Colonic mucosa (tissue), 4 donors: ENCODE measurements at places on chromosomes 4 and X.

DNA sequence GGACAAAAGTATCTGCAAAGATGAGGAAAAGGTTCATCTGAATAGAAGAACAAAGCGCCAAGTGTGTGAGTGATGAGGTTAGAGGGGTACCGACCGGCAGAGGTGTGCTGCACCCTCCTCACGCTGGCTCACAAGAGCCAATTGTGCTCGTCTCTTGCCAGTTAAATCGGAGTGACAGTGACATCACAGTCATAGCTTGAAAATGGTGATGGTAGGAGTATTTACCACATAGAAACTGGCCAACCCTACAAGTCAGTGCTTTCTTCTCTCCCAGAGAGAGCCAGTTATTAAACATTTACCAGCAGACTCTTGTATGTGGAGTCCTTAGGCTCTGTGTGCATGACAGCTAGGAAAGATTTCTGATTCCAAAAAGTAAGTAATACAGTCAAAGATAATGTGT is 32.4 kb downstream of the CLDN22 start:
- H3K4me1 ChIP-seq, result no peaks in the 10 kb centered on the region
- DNase-seq, result no peak
- no peak overlapping the region for H3K4me3 ChIP-seq
- H3K27ac ChIP-seq, result no peak overlapping the region

DNA sequence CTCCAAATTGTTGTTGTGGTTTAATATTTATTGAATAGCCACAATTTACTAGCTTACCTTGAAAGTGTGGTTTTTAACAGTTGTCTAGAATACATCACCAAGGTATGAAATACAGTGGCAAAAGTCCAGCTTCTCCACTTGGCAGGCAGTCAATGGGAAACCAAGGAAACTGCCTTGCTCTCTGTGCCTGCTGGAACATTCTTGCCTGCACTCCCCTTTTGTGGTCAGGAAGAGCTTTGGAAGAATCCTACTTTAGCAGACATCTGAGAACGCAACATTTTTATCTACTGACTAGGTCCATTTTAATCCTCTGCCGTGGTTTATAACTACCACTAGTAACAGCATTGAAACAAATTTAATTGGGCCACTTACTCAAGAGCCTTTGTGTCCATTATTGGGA is 64.5 kb downstream of the TENM3 start:
- no peak overlapping the region for H3K4me3 ChIP-seq
- no peak overlapping the region for H3K27ac ChIP-seq
- no peaks in the 10 kb centered on the region for H3K27me3 ChIP-seq
- H3K4me1 ChIP-seq, result no peaks in the 10 kb centered on the region

DNA sequence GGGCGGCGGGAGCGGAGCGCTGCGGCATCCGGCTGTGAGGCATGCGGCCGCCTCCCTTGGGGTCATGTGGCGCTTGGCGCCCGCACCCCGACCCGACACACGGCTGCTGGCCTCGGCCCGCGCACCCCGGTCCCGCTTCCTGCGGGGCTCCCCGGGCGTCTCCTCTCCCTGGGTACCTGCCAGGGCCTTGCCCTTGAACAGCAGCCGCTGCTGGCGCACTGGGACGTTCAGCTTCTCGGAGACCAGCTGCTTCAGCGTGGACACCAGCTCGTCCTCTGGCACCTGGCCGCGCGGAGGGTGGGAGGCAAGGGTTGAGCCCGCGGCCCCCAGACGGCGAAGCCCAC is 391 bp downstream of the UBL4A start:
- peak overlapping the region; percentile 65 for H3K4me3 ChIP-seq
- H3K27ac ChIP-seq, result peak overlapping the region; percentile 65
- DNase-seq, result peak; percentile 33
- no peaks in the 10 kb centered on the region for H3K36me3 ChIP-seq
- H3K4me1 ChIP-seq, result no peaks in the 10 kb centered on the region

- no peak overlapping the region for H3K4me3 ChIP-seq
- H3K4me1 ChIP-seq, result no peaks in the 10 kb centered on the region
- no peak for DNase-seq
- H3K27ac ChIP-seq, result no peak overlapping the region
- H3K36me3 ChIP-seq, result no peaks in the 10 kb centered on the region
Observed at GRCh38 chr4:80216100-80216761, 18.9 kb downstream of the PRDM8 start.

GRCh38 chrX:14584548-14584947 is 55.2 kb downstream of the GLRA2 start:
- H3K27me3 ChIP-seq, result no peaks in the 10 kb centered on the region
- H3K4me1 ChIP-seq, result no peaks in the 10 kb centered on the region
- no peak overlapping the region for H3K27ac ChIP-seq
- no peak for DNase-seq

DNA sequence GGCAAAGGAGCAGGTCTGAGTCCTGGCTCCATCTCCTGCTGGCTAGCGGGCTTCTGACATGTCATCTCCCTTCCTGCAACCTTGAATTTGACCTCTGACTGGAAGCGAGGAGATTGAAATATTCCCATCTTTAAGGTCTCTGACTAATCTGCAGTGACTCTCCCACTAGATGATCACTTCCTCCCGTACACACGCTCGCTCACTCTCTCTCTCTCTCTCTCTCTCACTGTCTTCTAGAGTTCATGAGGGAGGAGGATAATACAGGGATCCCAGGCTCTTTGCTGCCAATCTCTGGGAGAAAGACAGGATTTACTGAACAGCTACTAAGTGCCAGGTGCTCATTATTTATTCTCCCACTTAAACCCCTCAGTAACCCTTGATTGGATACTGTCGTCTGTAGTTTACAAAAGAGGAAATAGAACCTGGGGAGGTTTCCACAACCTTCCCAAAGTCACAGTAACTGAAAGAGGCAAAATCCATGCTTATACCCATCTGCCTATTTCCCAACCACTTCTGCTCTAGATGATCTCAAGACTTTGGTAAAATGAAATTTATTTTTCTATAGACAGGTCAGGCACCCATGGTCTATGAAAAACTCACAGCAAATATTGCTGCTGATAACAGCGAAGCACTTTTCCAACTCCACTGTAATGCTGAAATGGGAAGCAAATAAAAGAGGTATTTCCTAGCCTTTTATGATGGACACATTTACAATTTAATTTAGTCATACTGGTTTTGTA is 193.5 kb upstream of the C1QTNF7 start:
- no peaks in the 10 kb centered on the region for H3K4me1 ChIP-seq
- no peaks in the 10 kb centered on the region for H3K36me3 ChIP-seq
- H3K4me3 ChIP-seq, result no peak overlapping the region
- H3K27ac ChIP-seq, result peak overlapping the region; percentile 9
- H3K27me3 ChIP-seq, result no peaks in the 10 kb centered on the region
- DNase-seq, result no peak

DNA sequence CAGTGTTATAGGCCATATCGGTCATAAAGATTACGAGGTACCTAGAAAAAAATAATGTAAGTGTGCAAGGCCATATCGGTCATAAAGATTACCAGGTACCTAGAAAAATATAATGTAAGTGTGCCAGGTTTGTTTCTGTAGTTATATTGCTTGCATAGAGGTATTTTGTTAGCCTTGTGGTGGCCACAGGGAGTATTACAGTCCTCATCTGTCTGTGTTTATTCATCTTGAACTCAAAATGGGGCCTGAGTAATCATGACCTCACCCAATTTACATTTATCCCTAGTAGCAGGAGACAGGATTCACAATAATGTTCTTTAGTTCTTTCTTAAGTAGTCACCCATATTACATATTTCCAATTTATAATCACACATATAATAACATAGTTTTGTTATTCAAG is 459.7 kb downstream of the MID1IP1 start:
- H3K27me3 ChIP-seq, result peaks cover 5% of the 10 kb centered on the region
- H3K27ac ChIP-seq, result no peak overlapping the region
- no peaks in the 10 kb centered on the region for H3K4me1 ChIP-seq
- DNase-seq, result no peak
- no peak overlapping the region for H3K4me3 ChIP-seq

DNA sequence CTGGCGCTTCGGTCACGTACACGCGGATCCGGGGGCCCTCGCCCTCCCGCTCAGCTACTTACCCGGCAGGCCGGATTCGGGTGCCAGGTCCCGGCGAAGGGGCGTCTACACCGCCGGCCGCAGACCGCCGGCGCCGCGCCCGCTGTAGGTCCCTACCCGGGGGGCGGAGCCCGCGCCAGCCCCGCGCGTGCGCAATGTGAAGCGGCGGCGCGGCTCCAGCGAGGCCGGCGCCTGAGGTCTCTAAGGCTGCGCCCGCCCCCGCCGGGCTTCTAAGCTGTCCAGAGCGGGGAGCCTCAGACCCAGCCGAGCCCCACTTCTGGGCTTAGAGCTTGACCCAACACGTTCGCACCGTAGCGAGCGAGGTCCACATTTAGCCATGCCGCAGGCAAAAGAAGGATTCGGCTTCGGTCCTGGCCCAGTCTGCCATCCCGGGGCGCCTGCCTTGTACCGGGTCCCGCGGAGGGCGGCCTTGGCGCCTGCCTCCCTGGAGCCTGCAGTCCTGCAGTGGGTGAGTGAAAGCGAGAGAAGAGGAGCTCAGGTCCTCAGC is at the start of gene ZNF518B:
TSS of gene ZNF518B (minus strand) at position 172 of the 547 bp plus-strand sequence. CDS start 11,098 bp downstream, outside the sequence.
- no peak within 1 kb of the TSS for H3K27ac ChIP-seq
- peak within 1 kb of the TSS; percentile 55 for H3K4me3 ChIP-seq
- H3K27me3 ChIP-seq, result peaks cover 7% of the 10 kb centered on the region
- peaks cover 3% of the 10 kb centered on the region for H3K4me1 ChIP-seq
